Ureter (tissue), 1 donor: ENCODE measurements at places on chromosomes 12 and 14. TPM values are rescaled to one million over a fixed set of nuclear protein-coding genes. Genes with fewer than 3 reads are reported as not detected.

Gene CHGA
- total RNA-seq = not detected

Gene LGR5
- total RNA-seq = 1.6 TPM

Gene SMCO2
- not detected for total RNA-seq

Gene CDH24
- total RNA-seq = 3.7 TPM

Gene PNN
- total RNA-seq = 84.1 TPM

GRCh38 chr12:116441292-116441691, 117.9 kb upstream of the MAP1LC3B2 start:
- no peak for DNase-seq

GRCh38 chr12:61043838-61044237, 1216.4 kb upstream of the USP15 start:
- no peak for DNase-seq

- DNase-seq = no peak
Measured at GRCh38 chr12:107356937-107357295, 263.6 kb upstream of the CRY1 start.

GRCh38 chr14:36661506-36662257, at the start of gene PAX9:
Gene PAX9 (plus strand): TSS chr14:36661860. CDS start chr14:36662090, 230 bp downstream.
- DNase-seq = peak; percentile 86

- no peak for DNase-seq
Measured at GRCh38 chr14:88541324-88541723, 13.5 kb downstream of the PTPN21 start.

DNA sequence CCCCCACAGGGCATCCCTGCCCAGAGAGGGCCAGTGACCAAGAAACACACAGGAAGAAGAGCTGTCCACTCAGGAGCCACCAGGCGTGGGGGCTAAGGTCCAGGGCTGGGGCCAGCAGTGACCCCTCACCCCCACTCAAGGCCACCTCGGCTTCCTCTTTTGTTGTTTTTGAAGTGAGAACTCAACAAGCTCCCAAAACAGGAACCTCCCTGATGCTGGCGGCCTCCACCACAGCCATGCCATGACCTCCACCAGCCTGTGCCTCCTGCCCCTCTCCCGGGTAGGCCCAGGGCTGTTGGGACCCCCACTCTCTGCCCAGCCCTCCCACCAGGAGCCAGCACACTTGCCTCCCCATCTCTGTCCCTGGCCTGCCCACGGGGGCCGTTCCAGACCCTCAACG, 7.8 kb downstream of the AKT1 start:
- DNase-seq = no peak

GRCh38 chr12:125688881-125689280, 623.6 kb downstream of the AACS start:
- no peak for DNase-seq

DNA sequence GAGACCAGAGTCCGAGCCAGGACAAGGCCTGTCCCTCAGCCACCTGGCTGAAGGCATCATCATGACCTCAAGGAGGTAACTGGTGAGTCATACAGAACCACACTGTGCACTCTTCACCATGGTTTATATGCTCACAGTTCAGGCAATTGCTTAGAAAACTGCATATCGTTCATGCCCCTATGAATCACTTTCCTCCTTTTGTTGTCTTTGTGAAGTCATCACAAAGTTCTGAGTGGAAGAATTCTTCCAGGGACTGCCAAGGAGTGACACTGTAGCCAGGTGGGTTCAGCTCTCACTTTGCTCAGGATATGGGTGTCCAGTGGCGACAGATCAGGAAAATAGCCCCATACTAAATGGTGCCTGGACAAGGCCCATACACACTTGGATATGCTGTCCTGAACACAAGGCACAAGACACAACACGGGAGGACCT, 92.5 kb downstream of the DPF3 start:
- no peak for DNase-seq

DNA sequence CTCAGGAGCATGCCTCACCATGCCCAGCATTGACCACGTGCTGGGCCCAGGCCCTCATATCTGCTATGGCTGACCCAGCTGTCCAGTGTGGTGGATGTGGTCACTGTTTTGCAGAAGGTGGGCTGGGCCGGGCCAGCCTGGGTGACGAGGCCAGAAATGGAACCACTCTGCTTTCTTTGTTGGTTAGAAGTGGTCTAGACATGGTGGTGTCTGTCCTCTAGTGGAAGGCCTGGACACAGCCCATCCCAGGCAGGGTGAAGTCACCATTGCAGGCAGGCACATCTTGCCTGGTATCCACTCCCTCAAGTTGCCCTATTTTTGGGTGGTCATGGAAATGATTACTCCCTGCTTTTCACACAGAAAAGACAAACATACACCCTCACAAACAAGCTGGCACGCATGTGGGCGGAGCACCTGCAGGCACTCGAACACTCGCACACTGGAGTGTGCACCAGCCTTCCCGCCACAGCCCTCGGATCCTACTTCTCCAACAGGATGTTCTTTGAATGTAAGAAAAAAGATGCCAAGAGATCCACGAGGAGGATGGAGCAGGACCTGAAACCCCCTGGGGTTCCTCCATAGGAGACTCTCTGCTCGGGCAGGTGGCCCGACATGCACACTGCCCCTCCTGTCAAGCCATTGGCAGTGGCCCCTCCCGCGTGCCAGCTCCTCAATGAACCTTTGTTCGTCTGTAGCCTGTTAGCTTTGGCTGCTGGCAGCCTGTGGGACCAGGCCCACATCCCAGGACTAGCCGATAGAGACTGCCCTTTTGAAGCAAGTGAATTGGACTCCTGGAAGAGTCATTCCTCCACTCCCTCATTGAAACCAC, 38.4 kb downstream of the MLXIP start:
- no peak for DNase-seq

DNA sequence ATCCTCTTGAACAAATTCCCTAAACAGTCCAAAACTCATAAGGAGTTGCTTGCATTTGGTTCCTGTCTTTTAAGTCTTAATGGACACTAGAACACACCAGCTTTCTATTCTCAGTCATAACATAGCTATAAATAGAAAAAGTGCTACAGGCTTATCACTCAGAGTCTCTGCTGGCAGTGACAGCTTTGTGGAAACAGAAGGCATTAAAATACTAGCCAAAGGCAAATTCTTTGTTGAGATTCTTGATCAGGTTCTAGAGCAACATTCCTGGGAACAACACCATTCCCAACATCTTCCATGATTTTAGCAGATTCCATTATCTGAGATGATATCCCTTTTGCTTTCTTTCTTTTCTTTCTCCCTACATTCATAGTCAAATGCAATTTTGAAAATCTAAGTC, 207.7 kb upstream of the PLEKHG7 start:
- DNase-seq = no peak

DNA sequence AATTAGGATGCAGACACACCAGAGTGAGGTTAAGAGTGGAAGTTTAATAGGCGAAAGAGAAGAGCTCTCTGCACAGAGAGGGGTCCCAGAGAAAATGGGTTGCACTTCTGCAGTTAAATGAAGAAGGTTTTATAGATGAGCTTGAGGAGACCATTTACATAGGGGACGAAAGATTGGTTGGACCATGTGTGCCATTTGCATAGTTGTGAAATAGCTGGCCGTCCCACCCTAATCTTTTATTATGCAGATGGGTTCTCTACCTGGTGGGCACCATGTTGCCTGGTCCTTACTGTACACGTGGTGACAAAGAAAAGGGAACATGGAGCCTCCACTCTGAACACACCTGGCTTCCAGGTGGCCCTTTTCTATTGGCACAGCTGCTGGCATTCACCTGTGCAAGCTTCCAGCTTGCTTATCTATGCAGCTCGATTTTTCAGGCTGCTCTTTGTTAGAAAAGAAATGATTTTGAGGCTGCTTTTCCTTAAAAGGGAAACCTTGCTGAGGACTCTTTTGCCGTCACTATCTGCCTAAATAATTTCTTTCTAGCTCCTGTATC, 67.1 kb upstream of the SRSF5 start:
- no peak for DNase-seq

DNA sequence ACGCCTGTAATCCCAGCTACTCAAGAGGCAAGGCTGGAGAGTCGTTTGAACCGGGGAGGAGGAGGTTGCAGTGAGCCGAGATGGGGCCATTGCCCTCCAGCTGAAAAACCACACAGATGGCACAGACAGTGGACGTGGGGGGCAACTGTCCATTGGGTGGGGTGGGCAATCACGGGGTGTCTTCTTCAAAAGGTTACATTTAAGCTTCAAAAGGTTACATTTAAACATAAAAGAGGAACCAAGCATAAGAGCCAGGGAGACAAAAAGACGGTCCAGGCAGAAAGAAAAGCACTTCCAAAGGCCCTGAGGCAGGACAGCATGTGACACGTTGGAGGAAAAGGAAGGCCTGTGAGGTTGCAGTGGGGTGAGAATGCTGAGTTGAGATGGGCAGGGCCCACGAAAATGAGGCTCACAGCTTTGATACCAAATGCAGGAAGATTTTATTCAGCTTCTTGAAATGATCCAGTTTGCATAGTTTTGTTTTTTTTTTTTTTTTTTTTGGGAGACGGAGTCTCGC, 10.7 kb downstream of the SCARB1 start:
- DNase-seq = no peak

- DNase-seq = no peak
Measured at GRCh38 chr12:88720231-88720630, 140.0 kb upstream of the KITLG start.

DNA sequence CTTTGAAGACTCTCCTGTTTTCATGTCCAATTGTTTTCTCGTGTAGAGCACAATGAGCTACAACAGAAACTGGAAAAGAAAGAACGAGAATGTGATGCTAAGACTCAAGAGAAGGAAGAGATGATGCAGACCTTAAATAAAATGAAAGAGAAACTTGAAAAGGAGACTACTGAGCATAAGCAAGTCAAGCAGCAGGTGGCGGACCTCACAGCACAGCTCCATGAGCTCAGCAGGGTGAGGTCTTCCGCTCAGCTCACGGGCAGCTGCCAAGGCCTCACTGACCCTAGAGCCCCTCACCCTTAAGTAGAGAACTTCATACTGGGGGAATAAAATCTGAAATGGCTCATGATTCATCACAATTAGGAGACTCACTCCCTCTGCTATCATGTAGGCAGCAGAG, 134.7 kb downstream of the GPR135 start:
- DNase-seq = no peak

GRCh38 chr14:99507860-99508640, 26.8 kb downstream of the CCNK start:
- DNase-seq = no peak

DNA sequence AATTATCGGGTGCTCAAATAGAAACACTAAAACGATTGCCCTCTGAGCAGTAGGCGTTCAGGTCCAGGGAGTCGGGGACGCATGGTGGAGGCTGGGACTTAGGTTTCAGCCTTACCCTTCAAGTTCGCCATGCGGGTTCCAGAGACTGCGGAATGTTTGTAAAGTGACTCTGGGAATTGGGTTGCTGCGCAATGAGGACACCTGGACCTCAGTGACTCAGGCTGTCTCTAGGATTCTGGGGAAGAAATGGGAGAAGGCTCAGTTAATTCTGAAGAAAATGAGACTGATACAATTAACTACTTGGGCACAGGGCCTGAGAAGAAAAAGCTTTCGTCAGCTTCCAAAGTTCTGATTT, 1.1 kb downstream of the LGALS3 start:
- no peak for DNase-seq

GRCh38 chr14:90558983-90559590, 162.3 kb downstream of the CALM1 start:
- no peak for DNase-seq

DNA sequence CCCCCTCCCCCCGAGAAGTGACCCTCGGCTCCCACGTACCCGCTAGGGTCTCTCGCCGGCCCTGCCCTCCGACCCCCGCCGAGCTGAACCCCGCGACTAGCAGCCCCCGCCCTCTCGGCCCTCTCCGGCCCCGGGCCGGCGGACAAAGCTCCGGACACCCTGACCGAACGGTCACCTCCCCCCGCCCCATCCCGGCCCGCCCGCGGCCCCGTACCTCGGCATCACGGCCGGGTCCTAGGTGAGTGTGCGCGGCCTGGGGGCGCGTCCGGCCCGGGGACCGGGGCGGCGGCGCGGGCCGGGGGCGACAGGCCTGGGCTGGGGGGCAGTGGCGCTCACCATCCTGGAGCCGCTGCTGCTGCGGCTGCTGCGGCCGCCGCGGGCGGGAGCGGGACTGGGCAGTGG, at the start of gene FIGNL2:
TSS of gene FIGNL2 (minus strand) at position 393 of the 402 bp plus-strand sequence. CDS start 26,305 bp downstream, outside the sequence.
- no peak for DNase-seq
